ENCODE measurements at places on chromosomes 11 and 22.

- DNase-seq = no peak
Measured at GRCh38 chr11:43518408-43519160, 159.9 kb downstream of the TTC17 start.

DNA sequence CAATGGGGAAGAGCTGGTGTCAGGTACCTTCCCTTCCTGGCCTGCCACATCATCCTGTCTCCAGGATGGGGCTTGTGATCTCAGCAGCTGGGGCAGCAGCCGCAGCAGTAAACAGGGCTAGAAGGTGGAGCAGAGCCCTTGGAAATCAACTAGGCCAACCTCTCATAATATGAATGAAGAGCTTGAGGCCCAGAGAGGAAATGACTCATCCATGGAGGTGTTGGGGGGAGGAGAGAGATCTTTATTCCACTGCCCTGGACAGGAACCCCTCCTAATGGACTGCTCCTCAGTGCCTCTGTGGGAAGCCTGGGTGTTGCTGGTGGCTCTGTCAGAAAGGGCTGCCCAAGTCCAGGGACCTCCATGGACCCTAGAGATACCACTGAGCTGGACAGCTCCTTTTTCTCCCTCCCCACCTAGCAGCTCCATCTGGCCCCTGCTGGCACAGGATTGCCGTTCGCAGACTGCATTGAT is 111.8 kb downstream of the OSBP2 start:
- DNase-seq = no peak

- no peak for DNase-seq
Measured at GRCh38 chr11:92249156-92249753, 24.6 kb downstream of the FAT3 start.

GRCh38 chr11:64144587-64145472 is 21.1 kb downstream of the MACROD1 start:
- no peak for DNase-seq

GRCh38 chr11:73393479-73394415 is 17.5 kb downstream of the RELT start:
- DNase-seq = peak; percentile 31

GRCh38 chr22:48607901-48608662 is 1219.6 kb downstream of the BRD1 start:
- no peak for DNase-seq

Data from stimulated activated CD8-positive, alpha-beta memory T cell treated with anti-CD3 and anti-CD28 coated beads, Interleukin-7, amount 100 ng/mL, for 1 hour (primary cell).